ENCODE measurements at places on chromosomes 7 and 10. TPM values are rescaled to one million over a fixed set of nuclear protein-coding genes. Genes with fewer than 3 reads are reported as not detected.

PLEKHS1 gene
- not detected for total RNA-seq

HTRA1 gene
- not detected for total RNA-seq

ZNF239 gene
- total RNA-seq, result 4.7 TPM

SLC29A4 gene
- not detected for total RNA-seq

NPY4R2 gene
- total RNA-seq, result not detected

HMX2 gene
- not detected for total RNA-seq

WIPF3 gene
- not detected for total RNA-seq
